ENCODE measurements at places on chromosomes 1 and 21. TPM values are rescaled to one million over a fixed set of nuclear protein-coding genes. Genes with fewer than 3 reads are reported as not detected.

The HES3 gene
- total RNA-seq = not detected

The AADACL4 gene
- not detected for total RNA-seq

The PBX1 gene
- 120 TPM for total RNA-seq

The HTR6 gene
- not detected for total RNA-seq

The TAS1R1 gene
- not detected for total RNA-seq

The S100A3 gene
- 7.1 TPM for total RNA-seq

The WNT3A gene
- total RNA-seq = not detected

The HTR1D gene
- total RNA-seq = not detected

The GNG12 gene
- total RNA-seq = 90.1 TPM

The PLXNA2 gene
- total RNA-seq = 6.3 TPM

The FCN3 gene
- not detected for total RNA-seq

The GIPC2 gene
- 0.52 TPM for total RNA-seq

The LYPD8 gene
- not detected for total RNA-seq

The SLC35F3 gene
- total RNA-seq = 0.39 TPM

The SHC1 gene
- total RNA-seq = 278 TPM

The MATN1 gene
- total RNA-seq = not detected

The SLC30A1 gene
- total RNA-seq = 9.2 TPM

The KCNAB2 gene
- 1.9 TPM for total RNA-seq

The CD48 gene
- not detected for total RNA-seq

The ERI3 gene
- total RNA-seq = 77.3 TPM

The LINGO4 gene
- total RNA-seq = not detected

The BSDC1 gene
- total RNA-seq = 53.8 TPM

The CASQ2 gene
- not detected for total RNA-seq

The TFF3 gene
- total RNA-seq = 0.52 TPM

The CD52 gene
- not detected for total RNA-seq

The LCE2C gene
- total RNA-seq = not detected

The ATP1A4 gene
- not detected for total RNA-seq

The TRIM58 gene
- 0.32 TPM for total RNA-seq

The YOD1 gene
- total RNA-seq = 4.2 TPM

The TNFRSF8 gene
- 0.52 TPM for total RNA-seq

The RASAL2 gene
- 8.7 TPM for total RNA-seq

The BOLA1 gene
- total RNA-seq = 35.7 TPM

The SLC9C2 gene
- total RNA-seq = not detected
